ENCODE measurements at places on chromosomes 12 and 14.

DNA sequence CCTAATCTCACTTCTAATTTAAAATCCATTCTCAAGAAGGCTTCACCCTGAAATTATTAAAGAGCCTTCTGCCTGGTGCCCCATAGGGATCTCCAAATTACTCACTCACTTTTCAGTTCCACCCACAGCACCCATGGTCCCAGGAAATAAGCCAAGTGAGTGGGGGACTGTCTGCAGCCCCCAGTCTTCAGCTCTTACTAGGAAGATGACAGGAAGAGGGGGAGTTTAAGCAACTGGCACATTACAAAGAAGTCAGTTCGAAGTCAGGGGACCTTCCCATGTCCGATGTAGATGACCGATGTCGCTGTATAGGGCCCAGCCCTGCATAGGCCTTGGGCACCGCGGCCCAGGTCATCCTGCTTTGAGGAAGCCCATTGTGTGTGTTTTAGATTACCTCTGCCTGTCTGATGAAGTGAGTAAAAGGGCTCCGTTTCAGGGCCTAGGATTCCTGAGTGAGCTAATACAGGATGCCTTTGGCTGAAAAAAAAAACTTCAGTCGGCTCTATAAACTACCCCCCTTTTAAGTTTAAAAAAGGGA is 1.9 kb downstream of the ACTN1 start:
- no peak for DNase-seq

GRCh38 chr12:96040305-96041133 is 5.1 kb upstream of the LTA4H start:
- DNase-seq: no peak

GRCh38 chr12:8108808-8109398 is 14.5 kb upstream of the CLEC4A start:
- DNase-seq: peak; percentile 81

DNA sequence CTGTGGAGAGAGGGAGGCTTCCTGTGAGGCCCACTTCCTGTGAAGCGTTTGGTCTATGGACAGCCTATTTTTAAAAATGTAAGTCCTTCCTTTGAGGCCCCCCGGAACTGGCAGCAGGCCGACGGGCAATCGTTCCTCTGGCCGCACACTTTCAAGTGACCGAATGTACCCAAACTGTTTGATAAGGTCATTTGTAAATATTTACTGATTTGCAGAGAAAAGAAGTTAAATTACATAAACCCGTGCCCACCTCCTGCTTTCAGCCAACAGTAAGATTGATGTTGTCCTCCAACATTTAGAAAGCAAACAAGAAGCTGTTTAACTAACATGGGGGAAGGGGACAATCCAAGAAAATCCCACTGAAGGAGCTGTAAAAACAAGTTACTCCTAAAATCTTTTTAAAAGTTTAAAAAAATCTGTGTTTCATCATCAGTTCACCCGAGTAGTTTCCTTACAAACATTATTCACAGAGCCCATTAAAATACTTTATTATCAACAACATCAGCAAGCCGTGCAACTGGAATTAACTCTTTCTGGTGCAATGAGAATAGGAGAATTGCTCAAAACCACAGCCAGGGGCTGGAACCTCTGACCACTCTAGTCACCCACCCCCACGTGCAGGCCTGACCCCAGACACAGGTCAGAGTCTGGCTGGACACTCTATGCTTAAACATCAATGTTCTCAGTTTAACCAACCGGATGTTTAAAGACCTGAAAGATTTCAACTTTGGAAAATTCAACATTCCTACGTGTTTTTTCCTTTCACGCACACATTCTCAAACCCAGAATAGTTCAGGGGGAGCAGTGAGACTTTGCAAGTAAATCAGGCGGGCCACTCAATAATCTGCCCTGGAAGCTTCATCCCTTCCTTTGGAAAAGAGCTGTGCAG is 65.3 kb downstream of the FOXN3 start:
- peak; percentile 27 for DNase-seq

DNA sequence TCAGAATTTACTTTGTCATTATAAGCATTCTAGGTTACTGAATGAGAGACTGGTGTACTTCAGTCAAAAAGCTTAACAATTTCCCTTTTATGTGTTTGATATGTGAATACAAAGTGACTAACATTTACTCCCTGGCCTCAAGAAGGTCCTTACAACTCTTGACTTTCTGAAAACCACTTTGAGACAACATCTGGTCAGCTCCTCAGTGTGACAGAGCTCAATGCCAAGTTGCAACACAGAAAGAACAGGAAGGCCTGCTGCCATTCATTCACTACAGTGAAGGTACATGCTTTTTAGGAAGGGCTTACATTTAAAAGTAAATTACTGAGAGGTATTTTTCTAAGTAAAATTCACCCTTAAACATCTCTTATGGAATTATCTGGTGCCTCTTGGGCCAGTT is 2.3 kb upstream of the NAA30 start:
- DNase-seq: no peak

DNA sequence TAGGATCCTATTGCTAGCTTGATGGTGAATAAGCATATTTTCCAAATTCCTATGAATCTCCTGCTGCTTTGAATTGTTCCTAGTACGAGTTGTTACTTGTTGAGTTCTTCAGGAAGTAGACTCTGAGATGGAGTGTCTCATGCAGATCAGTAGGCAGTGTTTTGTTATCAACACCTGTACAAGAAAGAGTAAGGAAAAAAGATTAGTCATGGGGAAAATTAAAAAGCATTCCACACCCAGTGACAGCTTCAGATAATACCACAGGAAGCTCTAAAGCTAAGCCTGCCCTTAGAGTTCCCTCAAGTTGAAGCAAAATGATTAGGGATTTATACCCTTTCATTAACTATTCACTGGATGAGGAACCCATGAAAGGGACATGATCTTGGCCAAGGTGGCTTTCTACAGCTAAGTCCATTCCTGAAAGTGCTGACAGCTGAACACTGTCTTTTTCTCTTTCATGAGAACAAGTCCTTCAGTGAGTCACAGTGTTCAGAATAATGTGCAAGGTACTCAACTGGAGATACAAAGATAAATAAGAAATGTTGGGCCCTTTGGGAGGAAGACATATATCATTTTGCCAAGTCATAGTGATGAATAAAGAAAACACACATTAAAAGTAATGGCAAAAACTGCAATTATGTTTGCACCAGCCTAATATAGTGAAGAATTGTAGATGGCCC is 49.1 kb downstream of the CCER1 start:
- DNase-seq: no peak

DNA sequence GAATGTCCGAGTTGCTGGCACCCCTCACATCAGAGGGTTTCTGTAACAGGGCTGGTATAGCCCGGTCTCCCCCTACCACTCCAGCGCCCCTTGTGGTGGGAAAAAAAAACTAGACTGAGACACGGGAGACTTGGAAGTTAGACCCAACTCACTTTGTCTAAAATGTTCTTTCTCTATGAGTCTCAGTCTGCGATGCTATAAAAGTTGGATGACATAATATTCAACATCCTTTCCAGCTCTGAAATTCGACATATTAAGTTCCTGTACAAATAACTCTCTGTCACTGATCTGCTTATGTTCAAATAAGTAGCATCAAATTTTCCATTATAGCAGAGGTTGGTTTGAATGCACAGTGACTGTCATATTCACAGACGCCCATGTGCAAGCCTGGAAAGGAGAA is 25.7 kb upstream of the TC2N start:
- DNase-seq: peak; percentile 36

DNA sequence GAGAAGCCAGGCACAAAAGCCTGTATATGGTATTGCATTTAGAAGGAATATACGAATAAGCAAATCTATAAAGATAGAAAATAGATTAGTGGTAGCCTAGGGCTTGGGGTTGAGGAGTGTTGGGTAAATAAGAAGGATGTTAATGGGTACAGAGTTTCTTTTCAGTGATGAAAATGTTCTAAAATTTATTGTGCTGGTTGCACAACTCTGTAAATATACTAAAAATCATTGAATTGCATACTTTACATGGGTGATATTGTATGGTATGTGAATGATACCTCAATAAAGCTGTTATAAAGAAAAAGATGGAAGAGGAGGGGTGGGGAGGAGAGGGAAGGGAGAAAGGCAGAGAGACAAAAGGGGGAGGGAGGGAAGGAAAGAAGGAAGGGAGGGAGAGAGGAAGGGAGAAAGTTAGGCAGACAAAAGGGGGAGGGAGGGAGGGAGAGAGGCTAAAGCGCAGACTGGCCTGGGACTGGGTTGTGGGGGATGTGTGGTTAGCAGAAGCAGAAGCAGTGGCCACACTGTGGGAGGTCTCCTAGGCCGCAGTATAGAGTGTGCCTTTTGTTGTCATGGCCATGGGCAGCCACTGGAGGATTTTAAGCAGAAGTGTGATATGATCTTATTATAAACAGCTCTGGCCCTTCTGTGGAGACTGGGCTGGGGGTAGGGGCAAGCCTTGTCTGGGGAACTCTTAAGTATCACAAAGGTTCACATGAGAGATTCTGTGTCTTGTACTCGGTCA is 73.6 kb upstream of the ELK3 start:
- no peak for DNase-seq

DNA sequence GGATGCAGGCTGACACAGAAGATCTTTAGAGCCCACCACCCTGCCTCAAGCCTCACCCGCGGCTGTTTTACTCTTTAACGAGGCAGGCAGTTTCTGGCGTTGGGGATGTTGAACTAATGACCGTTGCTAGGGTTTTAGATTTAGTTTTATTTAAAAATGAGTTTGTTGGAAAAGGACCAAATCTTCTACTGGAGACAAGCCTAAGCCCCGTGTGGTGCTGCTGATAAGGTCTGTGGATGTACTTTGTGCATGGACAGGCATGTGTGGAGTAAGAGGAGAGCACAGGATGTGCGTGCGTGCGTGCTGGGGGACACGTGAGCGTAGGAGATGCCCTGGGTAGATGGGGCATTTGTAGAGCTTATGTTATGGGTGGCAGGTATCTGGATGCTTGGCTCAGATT is 5.7 kb downstream of the NTF3 start:
- no peak for DNase-seq

DNA sequence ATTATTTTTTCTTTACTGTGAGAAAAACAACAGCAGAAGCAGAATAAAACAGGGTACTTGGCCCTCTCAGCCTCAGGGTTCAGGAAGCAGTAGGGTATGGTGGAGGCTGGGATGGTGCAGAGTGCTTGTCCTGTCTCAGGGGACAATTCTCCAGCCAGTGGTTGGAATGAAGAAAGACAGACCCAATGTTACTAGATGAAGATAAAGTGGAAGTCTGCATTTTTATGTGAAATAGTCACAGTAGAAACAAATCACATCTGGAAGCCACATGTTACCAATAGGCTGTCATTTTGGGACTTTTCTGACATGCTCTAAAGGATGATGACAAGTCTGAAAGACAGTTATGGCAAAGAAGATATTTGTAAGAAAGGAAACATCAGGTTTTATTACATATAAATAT is 32.3 kb downstream of the PROX2 start:
- no peak for DNase-seq

Data from CD4-positive, alpha-beta T cell treated with Interleukin-6 for 4 hours (primary cell).